ENCODE measurements at places on chromosomes 7 and 10.

- DNase-seq = no peak
Measured at GRCh38 chr10:15144788-15145187, 23.7 kb downstream of the NMT2 start.

DNA sequence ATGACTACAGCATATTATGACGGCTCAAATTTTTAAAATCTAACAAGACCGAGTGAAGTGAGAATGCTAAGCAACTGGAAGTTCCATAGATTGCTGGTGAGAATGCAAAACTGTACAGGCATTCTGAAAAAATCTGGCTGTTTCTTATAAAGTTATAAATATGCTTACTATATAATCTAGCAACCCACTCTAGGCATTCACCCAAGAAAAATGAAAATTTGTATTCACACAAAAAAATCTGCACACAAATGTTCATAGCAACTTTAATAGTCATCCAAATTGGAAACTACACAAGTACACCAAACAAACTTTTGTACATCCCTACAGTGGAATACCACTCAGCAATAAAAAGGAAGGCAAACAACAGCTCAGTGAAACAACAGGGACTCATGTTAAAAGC is 39.9 kb upstream of the STARD3NL start:
- no peak for DNase-seq

DNA sequence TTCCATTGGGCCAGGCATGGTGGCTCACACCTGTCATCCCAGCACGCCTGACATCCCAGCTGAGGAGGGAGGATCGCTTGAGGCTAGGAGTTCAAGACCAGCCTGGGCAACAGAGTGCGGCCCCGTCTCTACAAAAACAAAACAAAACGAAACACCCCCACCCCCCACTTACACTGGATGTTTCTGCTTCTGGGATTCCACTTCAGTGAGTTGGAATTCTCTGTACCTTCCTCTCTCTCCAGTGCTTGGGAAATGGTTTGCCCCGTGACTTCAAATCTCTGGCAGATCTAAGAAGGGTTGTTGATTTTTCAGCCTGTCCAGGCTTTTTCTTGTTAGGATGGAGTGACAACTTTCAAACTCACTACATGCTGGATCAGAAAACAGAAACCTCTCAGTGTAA is 106.9 kb downstream of the ANLN start:
- DNase-seq = no peak

DNA sequence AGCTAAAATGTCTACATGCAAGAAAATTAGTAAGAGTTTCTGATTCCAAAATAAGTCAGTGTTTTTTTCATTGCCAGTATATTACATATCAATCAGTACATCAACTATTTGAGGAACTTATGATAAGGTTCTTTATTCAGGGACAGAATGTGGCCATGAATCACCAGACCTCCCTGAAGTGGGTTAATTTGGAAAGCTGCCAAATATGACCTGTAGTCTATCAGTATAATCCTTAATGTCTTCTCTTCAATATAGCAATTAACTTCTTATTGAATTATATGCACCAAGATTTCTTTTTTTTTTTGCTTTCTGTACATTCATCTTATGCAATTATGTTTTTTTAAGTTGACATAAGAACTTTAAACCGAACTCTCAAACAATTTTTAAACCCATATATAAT is 714.5 kb upstream of the POT1 start:
- no peak for DNase-seq

DNA sequence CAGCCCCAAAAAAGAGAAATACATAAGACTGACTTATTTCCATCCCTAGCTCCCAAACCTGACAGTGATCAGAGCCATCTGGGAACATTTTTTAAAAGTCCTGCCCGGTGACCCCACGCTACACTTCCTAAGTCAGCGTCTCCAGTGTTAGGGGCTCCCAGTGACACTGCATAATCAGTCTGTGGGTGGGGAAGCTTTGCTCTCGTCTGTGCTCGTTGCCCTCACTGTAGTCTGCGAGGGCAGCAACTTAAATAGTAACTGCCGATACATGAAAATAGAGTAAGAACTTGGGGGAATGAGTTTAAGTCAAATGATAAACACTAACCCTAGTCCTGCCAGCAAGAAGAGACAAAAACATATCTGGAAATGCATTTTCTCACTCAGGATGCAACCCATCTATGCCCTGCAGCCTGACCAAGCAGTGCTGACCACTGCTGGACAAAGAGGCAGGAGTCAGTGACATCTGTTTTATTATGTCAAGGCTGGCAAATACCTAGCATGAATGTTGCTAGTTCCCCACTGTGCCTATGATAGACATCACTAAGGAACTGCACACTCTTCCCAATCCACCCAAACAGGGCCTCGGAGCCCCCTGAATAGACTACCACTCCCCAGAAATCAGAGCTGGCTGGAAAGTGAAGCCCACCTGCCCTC is 18.7 kb downstream of the ERCC6 start:
- DNase-seq = no peak

GRCh38 chr10:81116201-81116600 is 578.5 kb downstream of the SH2D4B start:
- DNase-seq = no peak

- DNase-seq = no peak
Measured at GRCh38 chr7:134075799-134076198, 51.3 kb upstream of the LRGUK start.

DNA sequence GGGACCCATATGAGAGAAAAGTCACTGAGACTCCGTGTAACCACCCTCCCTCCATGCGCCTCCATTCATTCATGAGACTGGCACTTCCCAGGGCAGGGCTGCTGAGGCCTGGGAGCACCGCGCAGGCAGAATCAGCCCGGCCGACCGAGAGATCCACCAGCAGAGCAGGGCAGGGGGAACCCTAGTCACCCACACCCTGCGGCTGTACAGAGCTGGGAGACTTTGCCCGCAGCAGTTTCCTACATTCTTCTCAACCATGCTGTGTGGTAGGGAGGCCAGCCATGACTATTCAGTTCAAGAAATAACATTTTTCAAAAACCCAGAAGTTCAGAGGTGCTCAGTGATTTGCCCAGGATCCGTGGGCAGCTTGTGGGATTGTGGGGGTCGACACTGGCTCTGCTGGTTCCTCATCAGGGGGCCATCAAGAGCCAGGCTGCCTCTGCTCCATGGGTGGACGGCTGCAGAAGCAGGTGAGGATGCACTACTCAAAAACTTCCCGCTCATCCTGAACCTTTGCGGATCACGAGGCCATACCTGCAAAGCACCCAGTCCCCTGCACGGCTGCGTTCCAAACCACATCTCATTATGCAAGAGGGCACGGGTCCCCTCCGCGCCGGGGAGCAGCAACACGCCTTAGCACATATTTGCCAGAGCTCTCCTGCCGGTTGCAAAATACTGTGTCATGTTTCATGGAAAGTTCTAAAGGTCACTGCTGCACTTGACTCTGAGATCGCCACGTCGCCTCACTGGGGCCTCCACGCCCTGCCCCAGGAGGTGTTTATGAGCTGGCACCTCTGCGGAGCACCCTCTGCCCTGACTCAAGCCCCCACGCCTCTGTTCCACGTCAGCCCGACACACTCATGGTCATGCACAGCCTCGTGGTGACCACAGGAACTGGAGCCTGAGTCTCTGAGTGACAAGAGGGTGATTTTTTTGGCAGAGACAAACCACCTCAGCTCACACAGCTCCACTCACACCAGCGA is 132.0 kb downstream of the PRKAG2 start:
- peak; percentile 71 for DNase-seq

- DNase-seq = no peak
Measured at GRCh38 chr10:283916-284356, 148.7 kb downstream of the ZMYND11 start.

DNA sequence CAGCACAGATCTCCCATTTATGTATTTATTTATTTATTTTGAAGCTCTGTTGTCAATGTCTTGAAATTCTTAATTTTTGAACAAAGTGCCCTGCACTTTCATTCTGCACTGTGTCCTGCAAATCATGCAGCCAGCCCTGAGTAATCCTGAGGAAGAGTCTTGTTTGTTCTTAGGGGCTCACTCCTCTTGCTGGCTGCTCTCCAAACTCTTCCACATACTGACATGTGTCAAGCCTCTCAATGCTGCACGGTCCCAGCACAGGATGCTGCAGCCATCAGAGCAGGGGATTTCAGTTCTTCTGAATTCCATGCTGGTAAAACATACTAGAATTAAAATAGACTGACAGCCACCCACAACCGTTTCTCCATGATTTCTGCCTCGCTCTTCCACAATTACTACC is 207.2 kb downstream of the PARD3 start:
- no peak for DNase-seq

- DNase-seq = no peak
Measured at GRCh38 chr7:38374507-38374906, 101.1 kb upstream of the TARP start.

GRCh38 chr7:128974241-128974934 is 36.7 kb downstream of the IRF5 start:
- DNase-seq = no peak

Data from liver (tissue), 10 donors.